ENCODE measurements at places on chromosomes 4 and X.
A peak's percentile ranks its signal among the peaks of the same experiment; 100 is the strongest.

DNA sequence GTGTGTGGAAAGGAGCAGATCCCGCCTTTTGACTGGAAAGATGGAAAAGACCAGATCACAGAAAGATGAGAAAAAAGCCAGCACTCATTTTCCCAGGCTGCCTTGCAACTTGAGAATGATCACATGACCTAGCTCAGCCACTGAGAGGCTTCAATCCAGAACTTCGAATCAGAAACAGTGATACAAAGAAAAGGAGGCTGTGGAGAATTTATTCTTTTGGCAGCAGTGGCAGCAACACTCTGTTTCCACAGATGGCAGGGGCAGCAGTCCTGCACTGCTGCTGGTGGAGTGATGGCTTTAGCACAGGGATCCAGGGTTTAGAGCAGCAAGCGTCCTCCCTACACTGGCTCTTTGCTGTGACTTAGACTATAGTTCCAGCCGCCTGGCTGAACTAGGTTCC is 77.8 kb upstream of the SH3RF1 start:
- no peak for DNase-seq

DNA sequence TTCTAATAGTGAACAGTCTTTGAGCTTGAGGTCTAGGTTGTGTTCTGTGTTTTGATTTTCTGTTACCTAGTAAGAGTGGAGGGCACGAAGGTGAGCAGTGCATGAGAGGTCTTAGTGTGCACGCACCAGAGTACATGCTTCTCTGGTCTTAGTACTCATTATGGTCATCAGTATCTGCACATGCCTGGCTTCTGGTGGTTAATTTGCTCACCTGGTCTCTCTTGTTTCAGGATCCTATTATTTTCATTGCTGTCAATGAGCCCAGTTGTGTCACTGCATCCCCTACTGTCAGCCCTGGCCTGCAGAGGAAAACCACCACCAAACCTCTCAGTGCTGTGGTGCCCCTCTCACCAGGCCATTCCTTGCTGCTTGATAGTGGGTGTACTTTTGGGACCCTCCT is 54.8 kb downstream of the NSUN7 start:
- DNase-seq: no peak

DNA sequence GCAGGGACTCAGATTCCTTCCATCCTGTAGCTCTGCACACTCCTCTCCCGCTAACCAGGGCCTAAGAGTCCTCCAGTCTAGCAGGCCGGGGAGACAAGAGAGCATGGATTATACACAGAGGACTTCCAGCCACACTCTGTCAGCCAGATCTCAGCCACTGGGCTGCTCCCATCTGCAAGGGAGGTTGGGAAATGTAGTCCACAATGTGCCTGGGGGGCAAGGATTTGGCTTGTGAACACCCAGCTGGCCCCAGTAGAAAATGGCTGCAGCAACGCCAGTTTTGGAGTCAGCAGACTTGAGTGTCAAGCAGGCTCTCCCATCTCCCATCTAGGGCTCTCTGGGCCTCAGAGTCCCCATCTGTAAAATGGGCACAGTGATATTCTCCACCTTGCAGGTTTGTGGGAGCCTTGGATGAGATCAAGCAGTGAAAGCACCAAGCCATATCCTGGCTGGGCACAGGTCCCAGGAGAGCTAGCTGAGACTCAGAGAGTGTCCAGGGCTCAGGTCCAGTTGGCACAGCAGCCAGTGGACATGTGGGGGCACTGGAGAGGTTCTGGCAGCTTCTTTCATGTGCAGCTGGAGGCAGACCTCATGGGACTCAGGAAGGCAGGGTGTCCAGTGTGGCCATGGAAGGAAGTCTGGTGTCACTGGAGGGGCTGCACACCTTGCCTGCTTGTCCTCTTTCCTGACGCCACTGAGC is 14.6 kb downstream of the PSAPL1 start:
- no peak for DNase-seq

DNA sequence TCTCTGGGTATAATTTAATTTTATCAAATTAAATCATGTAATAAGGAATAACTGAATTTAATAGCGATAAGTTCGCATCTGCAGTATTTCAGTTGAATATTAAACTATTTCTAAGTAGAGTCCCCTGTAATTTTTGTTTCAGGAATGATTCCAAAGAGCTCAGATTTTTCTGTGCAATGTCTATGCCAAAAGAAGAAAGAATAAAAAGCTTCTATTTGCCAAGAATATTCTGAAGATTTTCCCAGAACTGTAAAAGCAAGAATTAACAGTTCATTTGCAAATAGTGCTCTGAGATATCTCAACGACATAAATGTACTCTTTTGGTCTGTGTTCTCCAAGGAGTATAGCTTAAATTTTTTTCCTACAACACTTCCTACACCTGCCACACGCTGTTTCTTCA is 1242.8 kb upstream of the DIAPH2 start:
- DNase-seq: no peak

GRCh38 chrX:132837126-132837525 is 121.3 kb downstream of the HS6ST2 start:
- peak; percentile 17 for DNase-seq

DNA sequence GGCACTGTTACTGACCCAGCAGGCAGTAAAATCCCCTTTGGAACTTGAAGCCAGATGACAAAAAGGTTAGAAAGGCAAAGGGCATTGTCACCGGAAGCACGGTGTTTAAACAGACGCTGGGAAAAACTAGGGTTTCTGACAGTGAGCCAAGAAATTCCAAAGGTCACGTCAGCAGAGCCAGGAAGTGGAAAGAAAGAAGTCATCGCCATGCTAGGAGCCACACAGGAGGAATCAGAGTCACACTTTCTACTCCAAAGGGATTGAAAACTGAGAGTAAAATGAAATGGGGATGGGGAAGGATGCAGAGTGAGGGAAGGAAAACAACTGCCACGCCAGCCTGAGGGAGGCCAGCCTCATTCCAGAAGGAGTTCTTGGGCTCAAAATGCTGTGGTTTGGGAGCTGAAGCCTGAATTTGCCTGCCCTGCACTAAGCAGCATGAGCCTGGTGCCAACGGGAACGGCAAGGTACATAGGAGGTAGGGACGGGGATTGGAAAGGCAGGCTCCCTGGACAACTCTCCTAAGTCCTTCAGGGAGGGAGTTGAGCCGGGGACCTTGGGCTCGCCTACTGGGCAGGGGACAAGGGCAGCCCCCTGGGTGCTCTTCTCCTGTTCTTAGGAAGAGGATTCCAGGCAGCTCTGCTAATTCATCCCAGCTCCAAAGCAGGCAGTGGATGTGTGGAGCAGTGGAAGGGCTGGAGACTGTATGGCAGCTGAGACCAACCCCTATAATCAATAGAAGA is 66.8 kb downstream of the SOWAHB start:
- DNase-seq: peak; percentile 78

DNA sequence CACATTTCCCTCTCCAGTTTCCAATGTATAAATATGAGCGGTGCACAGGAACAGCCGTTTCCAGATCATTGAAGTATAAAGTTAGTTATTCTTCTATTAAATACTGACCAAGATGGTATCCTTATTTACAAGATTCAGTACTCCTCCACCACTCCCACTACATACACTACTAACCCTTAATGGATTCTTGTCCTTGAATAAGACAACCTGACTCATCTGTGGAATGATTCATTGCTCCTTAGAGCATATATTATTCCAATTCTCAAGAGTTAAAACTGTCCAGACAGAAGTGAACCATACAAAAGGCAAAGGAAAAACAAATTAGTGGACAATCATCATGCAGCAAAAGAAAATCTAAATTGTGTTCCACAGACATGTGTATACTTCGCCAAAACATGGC is 373.3 kb downstream of the IDS start:
- no peak for DNase-seq

Measured in AG20443 (cell line).